ENCODE measurements at places on chromosomes 5 and 9. TPM values are rescaled to one million over a fixed set of nuclear protein-coding genes. Genes with fewer than 3 reads are reported as not detected.

Gene NRARP
- total RNA-seq = 0.29 TPM

Gene ANKRD18B
- 0.87 TPM for total RNA-seq

Gene MCIDAS
- total RNA-seq = not detected

Gene DIPK1B
- total RNA-seq = 2.2 TPM

Gene ARHGEF37
- total RNA-seq = 2.2 TPM

Gene MARCHF11
- total RNA-seq = not detected

Gene ZNF169
- total RNA-seq = 5.0 TPM

Gene NDUFS4
- total RNA-seq = 151 TPM

Gene GPR151
- not detected for total RNA-seq

Gene ECM2
- 5.7 TPM for total RNA-seq

Gene MELK
- total RNA-seq = 5.3 TPM

Gene SLC22A4
- 3.0 TPM for total RNA-seq

Gene FOXD4L3
- not detected for total RNA-seq
